ENCODE measurements at places on chromosomes 2 and 18. TPM values are rescaled to one million over a fixed set of nuclear protein-coding genes. Genes with fewer than 3 reads are reported as not detected.

ATG16L1 gene
- total RNA-seq, result 28.7 TPM

GRCh38 chr2:215019085-215019484 lies 119.3 kb downstream of the ABCA12 start:
- no peak for DNase-seq

CFAP221 gene
- total RNA-seq, result not detected

ATP8B1 gene
- total RNA-seq, result 0.90 TPM

POLR1B gene
- total RNA-seq, result 32.0 TPM

- no peak for DNase-seq
Observed at GRCh38 chr2:192070099-192070498, 124.6 kb downstream of the TMEFF2 start.
